ENCODE measurements at places on chromosomes 11 and 22.
A peak's percentile ranks its signal among the peaks of the same experiment; 100 is the strongest.

- no peak for DNase-seq
Observed at GRCh38 chr11:890794-891540, 19.6 kb downstream of the CHID1 start.

DNA sequence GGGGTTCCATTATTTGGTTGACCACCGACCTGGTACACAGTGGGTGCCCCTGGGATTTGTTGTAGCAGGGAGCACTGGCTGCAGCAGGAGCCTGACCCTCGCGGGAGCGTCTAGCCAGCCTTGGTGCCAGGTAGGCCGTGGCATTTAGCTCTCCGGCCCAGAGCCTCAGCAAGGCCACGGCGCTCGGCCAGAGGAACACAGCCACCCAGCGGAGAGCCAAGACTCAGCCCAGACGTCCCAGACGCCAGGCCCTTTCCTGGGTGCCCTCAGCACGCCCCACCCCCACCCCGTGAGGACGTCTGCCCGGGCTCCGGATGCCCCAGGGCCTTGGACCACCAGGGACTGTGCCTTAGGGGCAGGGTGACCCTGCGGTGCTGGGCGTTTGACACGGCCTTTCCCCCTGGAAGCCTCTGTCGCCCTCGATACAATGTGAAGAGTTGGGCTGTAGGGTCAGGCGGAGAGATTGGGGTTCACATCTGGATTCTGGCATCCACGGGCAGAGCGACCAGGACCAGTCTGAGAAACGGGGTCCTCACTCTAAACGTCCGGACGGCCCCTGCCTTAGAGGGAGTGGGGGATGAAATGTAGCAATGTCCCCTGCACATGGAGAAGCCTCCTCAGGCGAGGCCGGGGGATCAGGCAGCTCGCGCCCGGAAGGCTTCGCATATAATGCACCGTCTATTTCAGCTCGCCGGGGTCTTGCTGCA lies 99.2 kb upstream of the FGF3 start:
- DNase-seq: no peak

DNA sequence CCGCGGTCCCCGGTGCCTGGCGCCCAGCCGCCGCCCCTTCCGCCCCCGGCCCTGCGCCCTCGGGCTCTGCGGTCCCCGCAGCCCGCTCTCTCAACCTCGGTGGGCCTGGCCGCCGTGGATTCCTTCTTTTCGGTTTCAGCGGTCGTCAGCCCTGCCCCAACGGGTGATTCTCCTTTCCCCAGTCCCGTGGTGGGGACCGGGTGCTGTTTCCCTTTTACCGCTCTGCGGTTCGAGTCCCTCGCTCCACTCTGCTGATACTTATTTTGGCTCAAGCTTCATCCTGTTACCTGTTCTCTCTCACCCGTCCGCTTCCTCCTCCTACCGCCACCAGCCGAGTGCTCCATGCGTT lies 494 bp downstream of the ZDHHC5 start:
- DNase-seq: peak; percentile 58

DNA sequence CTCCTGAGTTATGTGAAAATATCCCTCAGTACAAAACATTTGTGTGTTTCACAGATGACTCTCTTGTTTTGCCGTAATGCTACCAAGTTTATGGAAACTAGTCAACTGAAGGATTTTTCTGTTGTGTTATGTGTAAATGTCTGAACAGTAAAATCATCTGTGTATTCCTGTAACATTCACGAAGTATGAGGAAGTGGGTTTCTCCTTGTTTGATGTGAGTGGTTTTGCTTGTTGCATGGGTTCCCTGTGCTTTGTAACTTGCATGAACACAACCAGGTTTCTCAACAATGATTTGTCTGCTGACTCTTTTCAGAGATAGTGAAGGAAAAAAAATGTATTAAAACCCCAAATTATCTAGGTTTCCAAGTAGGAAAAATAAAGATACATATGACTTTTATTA lies 138.1 kb downstream of the PGR start:
- no peak for DNase-seq

DNA sequence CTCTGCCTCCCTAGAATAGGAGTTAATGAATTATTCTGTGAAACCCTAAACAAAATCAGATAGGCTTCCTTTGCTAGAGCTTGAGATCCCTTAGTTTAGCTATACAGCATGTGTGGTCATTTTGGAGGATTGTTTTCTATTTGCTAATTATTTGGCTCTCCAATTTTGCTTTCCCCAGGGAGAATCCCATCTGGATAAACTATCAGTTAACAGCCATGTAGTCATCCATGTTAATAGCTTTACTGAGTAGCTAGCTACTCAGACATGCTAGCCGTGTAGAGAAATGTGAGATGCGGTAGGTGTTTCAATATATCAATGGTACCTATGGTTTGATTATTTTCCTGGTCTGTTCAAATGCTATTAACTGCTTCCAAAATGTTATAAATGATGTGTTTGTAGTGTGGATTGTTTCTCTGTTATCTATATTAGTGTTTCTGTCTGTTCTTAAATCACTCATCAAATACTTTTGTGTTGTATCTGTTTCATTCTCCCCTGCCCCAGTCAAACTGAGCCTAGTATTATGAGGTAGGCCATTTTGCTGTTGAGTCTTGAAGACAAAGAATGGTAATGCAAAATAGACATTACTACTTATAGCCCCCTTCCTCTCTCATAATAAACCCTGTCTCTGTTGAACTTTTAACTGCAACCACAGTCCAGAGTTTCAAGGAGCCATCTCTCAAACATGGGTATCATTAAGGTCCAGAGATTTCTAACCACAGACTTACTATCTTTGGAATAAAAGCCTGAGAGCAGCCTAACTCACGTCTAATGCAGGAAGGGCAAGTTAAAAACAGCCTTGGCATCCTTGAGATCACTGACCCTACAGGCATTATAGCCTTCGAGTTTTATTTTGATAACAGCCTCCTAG lies 56.1 kb upstream of the GRAMD1B start:
- DNase-seq: no peak

DNA sequence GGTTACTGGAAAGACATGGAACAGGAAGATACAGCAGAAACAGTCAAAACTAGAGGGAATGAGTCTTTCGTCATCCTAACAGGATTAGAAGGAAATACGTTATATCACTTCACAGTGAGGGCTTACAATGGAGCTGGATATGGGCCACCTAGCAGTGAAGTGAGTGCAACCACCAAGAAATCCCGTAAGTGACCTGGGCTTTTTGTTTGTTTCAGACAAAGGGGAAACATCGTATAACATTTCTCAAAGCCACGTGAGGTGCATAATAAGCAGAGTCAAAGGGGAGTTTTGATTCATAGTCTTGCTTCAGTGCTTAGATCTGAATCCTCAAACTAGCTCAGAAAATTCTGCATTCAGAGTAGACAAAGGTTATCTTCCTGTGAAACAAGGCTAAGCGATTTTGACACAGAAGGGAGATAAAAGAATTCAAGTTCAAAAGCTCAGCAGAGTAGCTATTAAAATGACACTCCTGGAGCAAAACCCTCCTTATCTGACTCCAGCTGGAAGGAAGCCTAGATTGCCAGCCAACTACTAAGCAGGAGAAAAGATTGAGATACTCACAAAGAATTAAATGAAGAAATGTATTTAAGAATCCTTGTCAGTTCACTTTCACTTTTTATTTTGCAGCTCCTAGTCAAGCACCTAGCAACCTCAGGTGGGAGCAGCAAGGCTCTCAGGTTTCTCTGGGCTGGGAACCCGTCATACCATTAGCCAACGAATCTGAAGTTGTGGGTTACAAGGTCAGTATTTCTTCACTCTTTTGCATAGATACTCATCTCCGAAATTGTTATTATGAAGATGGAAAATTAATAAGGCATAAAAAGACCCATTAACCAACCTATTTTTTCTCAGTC lies 346.4 kb upstream of the ARHGAP42 start:
- no peak for DNase-seq

GRCh38 chr11:2420502-2421225 lies 20.1 kb downstream of the TSSC4 start:
- peak; percentile 70 for DNase-seq

DNA sequence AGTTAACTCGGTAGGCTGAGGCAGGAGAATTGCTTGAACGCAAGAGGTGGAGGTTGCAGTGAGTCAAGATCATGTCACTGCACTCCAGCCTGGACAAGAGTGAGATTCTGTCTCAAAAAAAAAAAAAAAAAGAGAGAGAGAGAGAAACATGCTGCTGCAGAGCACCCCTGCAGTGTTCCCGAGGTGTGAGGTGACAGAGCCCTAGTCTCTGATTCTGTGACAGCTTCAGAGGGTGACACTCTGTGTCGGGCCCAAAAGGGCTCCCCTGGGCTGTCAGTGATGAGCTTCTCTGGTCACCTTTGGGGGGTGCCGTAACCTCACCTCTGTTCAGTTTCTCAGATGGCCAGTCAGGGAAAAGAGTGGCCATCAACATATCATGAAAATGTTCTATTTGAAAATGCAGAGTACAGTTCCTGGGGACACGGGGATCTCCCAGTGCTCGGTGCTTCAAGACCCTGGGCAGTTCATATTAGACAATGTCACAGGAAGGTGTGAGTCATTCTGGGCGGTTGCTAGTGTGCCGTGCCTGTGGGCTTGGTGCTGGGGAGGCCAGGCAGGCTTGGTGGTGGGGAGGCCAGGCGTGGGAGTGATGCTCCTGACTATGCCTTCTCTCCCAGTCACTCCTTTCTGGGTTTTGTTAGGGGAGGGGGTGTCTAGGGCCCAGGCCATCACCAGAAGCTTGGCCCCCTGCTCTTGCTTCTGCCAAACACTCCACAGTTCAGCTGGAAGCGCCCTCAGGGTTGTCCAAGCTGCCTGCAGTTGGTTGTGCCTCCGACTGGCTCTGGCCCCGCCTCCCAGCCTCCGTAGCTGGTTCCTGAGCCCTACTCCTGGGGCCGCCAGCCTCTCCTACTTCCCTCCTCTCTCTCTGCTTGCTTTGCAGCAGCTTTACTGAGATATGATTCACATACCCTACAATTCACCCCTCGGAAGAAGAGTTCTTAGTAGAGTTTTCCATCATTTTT lies 52.5 kb upstream of the CLDN5 start:
- DNase-seq: peak; percentile 79

DNA sequence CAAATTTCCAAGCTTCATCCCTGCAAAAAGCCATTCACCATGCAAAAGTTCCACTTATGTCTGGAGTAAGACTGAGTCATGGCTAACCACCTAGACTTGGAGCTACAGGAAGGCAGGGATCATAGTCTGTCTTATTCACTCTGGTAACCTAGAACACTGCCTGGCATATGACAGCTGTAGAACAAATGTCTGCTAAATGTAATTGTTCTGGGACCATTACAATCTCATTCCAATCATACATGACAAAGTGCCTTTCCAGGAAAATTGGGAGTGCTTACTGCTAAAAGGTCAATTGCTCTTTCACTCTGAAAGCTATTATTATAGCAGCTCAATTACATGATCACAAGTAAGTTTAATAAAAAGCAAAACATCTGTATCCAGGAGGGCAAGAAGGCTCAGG lies 99.1 kb upstream of the CHRM4 start:
- DNase-seq: no peak

- no peak for DNase-seq
Observed at GRCh38 chr22:27489178-27489675, 312.3 kb downstream of the MN1 start.

DNA sequence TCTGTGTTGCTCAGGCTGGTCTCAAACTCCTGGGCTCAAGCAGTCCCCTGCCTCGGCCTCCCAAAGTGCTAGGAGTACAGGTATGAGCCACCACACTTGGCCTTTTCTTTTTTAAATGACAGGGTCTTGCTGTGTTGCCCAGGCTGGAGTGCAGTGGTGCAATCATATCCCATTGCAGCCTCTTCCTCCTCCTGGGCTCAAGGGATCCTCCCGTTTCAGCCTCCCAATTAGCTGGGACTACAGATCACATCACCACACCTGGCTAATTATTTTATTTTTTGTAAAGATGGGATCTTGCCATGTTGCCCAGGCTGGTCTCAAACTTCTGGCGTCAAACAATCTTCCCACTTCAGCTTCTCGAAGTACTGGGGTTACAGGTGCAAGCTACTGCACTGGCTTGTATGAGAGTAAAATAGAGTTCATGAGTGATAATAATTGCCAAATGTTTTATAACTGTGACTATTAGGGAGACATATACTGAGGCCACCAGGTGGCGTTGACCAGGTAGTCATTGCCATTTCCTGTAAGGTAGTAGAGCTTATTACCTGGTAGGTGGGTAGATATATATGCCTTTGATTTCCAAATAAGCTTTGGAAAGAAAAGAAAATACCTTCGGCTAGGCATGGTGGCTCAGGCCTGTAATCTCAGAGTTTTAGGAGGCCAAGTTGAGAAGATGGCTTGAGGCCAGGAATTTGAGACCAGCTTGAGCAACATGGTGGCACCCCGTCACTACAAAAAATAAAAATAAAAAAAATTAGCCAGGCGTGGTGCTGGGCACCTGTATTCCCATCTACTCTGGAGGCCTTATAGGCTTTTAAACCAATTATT lies 5.4 kb downstream of the FDX1 start:
- DNase-seq: peak; percentile 41

GRCh38 chr11:70540196-70540595 lies 141.9 kb downstream of the CTTN start:
- DNase-seq: no peak

GRCh38 chr22:27317971-27318428 lies 483.6 kb downstream of the MN1 start:
- DNase-seq: no peak

- DNase-seq: peak; percentile 81
Observed at GRCh38 chr22:36757668-36758211, 18.2 kb downstream of the IFT27 start.

DNA sequence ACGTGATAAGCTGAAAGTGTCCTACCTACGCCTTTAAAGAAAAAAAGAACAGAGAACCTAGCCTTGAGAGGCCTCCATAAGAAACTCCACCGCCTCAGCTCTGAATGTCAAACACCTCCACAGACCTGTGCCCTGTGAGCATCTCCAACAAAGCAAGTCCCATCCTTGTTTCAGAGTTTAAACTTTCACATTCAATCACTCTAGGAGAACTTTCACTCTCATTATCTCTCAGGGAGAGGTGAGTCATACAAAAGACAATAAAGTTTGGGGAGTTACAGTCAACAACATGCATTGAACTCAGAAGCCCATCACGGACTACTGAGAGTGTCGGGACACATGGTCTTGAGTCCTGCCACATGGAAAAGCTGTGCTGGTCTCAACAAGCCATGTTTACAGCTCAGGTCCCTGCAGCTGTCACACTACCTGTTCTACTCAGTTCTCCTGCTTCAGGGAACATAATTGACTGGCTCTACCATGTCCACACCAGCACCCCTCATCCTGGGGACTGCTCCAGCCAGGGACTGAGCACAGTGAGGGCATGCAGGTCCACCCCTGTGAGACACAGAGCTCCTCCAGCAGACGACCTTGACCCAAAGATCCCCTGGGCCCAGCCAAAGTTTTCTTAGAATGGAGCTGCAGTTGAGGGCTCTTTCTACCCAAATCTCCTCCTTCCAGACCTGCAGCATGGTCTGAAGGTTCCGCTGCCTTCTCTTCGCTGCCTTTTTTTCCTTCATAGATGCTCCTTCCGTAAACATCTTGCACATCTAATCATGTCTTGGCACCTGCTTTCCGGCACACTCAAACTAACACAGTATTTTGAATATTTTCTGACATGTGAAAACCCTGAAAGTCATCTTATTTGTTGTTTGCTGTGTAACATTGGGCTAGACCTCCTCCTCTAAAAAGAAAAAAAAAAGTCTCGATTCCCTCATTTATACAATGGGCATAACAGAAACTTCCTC lies 114.9 kb downstream of the ETS1 start:
- DNase-seq: no peak

DNA sequence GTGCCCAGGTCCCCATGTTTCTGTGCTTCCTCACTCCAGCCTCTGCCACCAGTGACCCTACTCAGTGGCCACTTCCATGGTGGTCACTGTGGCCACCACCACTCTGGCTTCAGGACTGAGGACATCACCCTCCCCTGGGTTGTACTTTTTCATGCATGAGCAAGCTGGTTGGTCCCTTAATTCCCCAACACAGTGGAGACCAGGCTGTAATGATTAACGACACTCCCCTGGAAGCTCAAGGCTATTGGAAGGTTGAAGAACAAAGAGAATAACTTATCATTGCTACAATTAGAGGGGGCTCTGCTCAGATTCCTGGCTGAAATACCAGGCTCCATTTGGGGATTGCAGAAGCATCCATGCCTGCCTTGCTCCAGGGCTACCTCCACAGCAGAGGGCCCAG lies 10.5 kb downstream of the PLAAT4 start:
- no peak for DNase-seq

Data from activated CD4-positive, alpha-beta memory T cell treated with anti-CD3 and anti-CD28 coated beads, Interleukin-2, amount 10 ng/mL, durations not matched to agents 7 days and 5 days (primary cell).